ENCODE measurements at places on chromosomes 5 and 9.

GRCh38 chr5:135435467-135436330, 11.4 kb downstream of the DCANP1 start:
- DNase-seq, result no peak

DNA sequence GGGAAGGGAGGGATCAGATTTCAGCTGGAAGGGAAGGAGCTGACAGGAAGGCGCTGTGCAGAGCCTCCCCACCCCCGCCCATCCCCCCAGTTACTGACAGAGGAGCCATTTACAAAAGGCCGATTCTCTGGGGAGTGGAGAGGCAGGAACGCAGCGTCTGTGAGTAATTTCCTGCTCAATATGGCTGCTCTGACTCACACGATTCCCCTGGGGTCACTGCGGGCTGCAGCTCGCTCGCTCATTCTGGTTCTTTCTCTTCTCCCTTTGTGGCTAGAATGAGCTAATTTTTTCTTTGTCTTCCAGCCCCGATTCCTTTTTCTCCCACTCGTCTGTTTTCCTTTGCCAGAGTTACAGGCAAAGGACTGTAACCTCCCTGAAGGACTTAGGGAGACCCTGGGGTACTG, 28.8 kb downstream of the PTPA start:
- peak; percentile 98 for DNase-seq

DNA sequence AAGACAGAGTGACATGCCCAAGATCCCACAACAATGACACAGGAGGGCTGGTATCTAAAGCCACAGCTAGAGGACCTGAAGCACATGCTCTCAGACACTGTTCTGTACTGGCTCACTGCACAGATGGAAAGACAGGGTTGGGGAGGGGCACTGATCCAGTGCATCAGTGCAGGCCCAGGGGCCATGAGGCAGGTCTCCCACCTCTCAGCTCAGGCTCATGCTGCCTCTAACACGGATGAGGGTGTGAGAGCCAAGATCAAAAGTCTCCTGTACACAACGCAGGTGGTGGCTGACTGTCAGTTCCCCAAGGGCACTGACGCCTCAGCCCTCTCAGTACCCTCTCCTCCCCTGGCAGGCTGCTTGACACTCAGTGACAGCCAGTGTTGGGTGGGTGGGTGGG, 10.9 kb downstream of the RAPGEF1 start:
- DNase-seq, result no peak

DNA sequence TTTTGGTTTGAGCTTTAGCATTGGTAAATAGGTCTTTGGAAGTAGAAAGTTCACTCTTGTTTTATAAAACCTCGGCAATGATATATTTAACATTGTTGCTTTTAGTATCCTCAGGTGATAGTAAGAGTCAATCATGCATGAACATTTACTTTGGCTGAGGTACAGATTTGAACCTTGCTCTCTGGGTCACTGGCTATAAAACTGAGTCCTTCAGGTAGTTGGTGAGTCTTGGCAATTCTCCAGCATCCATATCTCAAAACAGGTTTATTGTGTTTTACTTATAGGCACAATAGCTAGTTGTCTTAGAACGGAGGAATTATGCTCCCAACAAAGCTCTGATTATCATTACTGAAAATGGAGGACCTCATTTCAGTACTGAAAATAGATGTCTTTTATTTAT, 75.1 kb downstream of the MAT2B start:
- no peak for DNase-seq

DNA sequence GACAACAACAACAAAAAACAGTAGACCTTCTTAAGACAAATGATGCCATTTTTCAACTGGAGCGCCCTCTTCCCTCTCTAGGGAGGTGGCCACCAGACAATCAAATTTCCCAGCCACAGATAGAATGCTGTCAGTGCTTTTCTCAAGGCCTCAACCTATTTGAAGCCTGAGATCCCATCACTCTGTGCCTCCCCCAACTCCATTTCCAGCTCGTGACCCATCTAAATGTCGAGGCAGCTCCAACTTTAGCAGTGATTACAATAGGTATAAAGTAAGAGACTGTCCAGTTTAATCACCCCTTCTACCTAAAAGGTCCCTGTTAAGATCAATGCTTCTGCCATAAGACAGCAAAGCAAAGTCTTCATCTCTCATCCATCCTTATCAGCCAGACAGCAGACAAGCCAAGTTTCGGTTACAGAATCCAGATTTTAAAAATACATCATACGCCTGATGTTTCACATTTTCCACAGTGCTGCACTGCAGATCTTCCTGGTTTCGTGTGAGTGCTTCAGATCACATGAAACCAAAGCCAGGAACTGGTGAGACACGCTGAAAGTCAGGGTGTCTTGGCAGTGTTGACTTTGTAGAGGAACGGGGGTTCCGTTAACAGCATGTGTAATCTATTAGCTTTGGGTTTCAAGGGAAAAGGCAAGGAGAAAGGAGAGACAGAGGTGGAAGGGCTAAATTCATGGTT, 447.8 kb downstream of the ENC1 start:
- DNase-seq, result no peak

- no peak for DNase-seq
Observed at GRCh38 chr9:121649476-121650216, 1.8 kb upstream of the DAB2IP start.

GRCh38 chr9:20256284-20256948, 365.9 kb downstream of the MLLT3 start:
- DNase-seq, result no peak

- peak; percentile 93 for DNase-seq
Observed at GRCh38 chr5:126446498-126447224, 23.5 kb downstream of the GRAMD2B start.

DNA sequence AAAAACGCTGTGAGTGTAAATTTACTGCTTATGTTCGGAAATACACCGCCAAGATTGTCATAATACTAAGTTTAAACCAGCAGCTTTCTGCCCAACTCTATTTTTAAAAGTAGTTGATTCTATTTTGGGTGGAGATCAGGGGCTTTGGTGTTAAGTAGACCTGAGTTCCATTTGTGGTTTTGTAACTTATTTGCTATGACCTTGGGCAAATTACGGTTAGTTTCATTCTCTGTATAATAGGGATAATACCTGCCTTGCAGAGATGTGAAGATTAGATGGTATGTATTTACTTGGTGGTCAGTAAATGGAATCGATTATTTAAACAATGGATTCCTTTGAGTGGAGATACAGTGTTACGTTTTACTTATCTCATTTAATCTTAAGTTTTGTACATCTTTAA, 1.6 kb downstream of the RAD23B start:
- DNase-seq, result no peak

- DNase-seq, result no peak
Observed at GRCh38 chr5:17477043-17477442, 21.0 kb upstream of the TAF11L2 start.

GRCh38 chr5:122315521-122315920, 3.5 kb downstream of the SNCAIP start:
- DNase-seq, result no peak

GRCh38 chr9:35029241-35029640, 39.7 kb downstream of the DNAJB5 start:
- no peak for DNase-seq

DNA sequence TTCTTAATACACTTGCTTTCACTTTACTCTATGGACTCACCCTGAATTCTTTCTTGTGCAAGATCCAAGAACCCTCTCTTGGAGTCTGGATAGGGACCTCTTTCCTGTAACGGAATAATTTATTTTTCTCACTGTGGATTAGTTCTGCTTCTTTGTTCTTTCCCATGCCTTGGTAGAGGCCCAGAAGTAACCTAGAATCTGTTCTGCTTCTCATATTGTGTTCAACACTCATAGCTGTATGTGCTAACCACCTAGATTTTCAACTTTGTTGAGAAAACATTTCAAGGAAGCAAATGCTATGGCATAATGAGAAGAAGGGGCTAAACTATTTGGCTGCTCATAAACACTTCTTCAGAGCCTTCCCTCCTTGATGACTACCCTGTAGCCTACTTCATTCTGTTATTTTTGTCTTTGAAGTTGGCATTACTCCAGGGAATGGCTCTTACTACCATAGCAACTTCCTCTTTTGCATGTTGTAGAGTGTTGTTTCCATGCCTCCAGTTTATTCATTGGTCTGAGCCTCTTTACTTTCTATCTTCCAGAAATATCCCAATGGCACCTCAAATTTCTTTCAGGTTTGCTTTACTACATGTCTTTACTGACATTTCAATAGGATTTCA, 74.3 kb downstream of the KIAA0825 start:
- peak; percentile 26 for DNase-seq
